ENCODE measurements at places on chromosomes 3 and 15.

GRCh38 chr3:136516656-136517055 is 235.5 kb downstream of the STAG1 start:
- no peak for DNase-seq

- no peak for DNase-seq
Observed at GRCh38 chr15:41735046-41735445, 39.2 kb upstream of the MAPKBP1 start.

- no peak for DNase-seq
Observed at GRCh38 chr15:67504796-67505195, 16.1 kb upstream of the C15orf61 start.

GRCh38 chr3:50848308-50848707 is 173.6 kb downstream of the DOCK3 start:
- no peak for DNase-seq

- no peak for DNase-seq
Observed at GRCh38 chr15:38391191-38391590, 62.7 kb upstream of the FAM98B start.

DNA sequence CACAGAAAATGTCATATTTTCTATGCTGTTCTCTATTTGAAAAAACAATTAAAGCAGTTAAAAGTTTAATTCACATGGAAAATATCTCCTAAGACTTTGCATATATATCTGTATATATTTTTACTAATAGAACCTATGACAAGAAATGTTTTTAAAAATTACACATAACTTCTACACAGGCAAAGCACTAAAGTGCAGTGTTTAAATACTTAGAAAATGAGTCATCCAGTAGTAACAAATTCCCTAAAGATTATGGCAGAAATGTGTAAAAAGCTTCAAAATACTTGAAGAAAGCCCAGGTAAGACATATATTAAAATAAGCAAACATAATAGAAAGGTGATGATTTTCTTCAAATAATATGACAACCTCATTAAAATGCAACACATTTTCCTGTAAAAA is 236.6 kb downstream of the TBC1D5 start:
- no peak for DNase-seq

DNA sequence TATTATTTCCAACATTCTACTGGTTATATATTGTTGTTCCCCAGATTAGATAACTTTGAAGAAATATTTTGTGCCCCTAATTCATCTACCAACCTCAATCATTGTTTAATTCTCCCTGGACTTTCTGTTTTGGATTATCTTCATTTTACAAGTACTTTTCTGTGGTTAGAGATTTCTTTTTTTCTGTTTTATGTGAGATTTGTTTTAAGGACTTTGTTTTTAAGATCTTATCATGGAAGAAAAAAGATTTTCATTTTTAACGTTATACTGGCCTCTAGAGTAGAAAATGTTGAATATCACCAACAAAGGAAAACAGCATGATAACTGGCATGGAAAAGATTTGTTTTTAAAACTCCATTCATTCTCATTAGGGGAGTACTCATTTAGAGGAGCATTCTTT is 210.9 kb upstream of the KCNMB2 start:
- no peak for DNase-seq

DNA sequence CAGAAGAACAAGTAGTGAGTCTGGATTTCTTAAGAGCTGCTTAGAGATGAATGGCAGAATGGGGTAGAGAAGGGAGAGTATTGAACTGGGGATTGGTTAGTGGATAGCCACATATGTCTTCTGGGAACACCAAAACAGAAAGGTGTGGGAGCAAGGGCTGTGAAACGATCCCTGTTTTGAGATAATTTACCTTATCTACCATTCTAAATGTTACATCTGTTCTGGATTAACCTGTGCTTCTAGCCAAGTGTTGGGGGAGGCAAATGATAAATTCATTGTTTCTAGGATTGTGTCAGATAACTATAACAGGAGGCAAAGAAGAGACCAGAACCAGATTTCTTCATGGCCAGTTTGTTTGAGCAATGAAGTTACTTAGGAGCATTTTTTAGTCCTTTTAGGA is 8.4 kb downstream of the NR1D2 start:
- no peak for DNase-seq

DNA sequence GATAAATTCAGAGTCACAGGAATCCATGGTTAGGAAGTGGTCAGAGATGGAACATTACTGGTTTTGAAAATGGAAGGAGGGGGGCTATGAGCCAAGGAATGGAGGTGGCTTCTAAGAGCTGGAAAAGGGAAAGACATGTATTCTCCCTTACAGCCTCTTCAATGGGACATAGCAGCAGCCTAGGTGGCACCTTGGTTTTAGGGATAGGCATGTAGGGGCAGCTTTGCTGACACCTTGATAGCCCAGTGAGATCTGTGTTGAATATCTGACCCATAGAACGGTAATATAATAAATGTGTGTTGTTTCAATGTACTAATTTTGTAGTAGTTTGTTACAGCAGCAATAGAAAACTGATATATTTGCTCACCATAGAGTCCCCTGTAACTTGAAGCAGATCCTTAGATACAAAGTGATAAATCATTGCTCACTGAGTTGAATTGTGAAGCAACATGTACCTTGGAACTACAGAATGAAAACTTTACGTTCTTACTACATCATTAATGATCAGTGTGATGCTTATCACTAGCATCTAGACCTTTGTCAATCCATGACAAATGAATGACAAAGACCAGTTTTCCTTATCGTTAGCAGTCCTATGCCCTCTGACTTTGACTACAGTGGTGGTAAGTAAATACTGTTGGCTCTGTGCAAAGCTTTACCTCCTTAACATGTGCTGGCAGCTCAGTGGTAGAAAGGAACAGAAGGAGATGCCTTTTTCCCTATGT is 53.8 kb downstream of the TMEM45A start:
- DNase-seq: no peak

DNA sequence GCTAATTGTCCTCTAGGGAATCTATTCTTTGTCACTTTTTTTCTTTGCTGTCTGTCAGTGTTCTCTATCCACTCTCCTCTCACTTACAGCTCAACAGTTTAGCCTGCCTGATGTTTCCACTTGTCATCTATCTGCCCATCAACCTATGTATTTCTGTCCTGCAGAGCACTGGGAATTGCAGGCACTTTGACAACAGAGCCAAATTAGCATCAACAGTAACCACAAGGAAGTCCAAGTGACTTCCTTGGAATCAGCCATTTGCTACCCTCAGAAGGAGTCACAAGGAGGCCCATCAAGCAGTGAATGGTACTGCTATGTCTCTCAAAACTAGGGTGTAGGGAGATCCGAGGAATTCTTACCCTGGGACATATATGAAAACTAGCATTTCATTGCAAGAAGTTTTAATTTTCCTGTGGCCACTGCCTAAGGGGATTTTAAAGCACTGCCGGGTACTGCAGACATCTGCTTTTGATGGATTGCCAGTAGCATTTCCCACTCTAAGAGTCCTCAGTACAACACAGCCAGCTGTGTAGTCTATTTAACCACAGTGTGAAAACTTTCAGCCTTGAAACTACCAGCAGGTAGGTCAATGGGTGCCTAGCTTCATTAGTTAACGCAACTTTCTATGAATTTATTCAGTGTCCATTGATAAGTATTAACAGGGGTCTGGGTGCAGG is 898.8 kb downstream of the NTRK3 start:
- no peak for DNase-seq

- no peak for DNase-seq
Observed at GRCh38 chr3:100836661-100837060, 127.4 kb downstream of the TFG start.

- DNase-seq: no peak
Observed at GRCh38 chr15:81211376-81211775, 14.7 kb downstream of the IL16 start.

DNA sequence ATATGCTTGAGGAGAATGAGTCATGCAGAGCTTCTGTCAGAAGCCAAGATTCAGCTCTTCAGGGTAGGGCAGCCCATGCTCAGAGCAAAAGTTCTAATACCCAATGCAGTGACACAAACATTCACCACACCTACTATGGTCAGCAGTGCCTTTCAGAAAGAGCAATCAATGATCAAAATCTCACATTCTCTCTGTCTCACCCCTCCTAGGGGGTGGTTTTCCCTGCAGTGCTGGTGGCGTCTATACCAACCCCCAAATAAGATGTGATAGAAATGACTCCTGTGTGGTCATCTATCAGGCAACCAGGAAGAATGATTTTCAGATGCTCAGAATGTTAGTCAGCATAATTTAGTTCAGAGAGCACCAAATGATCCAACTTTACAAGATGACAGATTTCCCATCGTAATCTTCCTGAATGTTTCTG is 385.3 kb downstream of the NTRK3 start:
- DNase-seq: no peak

DNA sequence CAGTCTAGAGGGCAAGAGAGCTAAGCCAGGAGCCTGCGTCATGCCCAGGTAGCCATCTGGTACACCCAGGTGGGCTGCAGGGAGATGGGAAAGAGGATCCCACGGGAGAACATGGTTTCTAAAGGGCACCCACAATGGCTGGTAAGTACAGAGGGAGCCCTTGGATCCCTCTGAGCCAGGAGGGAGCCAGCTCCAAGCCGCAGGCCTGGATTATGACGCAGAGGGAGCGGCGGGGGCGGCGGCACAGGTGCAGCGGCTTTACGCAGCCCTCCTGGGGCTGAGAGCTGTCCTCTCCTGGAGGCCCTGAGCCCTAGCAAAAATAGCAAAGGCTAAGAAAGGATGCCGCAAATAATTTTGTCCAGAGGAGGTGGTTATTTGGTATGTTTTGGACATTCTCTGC is 2.8 kb downstream of the CAV3 start:
- DNase-seq: no peak
